Mesothelial cell of epicardium (in vitro differentiated cells): ENCODE measurements at places on chromosomes 5 and 9.

DNA sequence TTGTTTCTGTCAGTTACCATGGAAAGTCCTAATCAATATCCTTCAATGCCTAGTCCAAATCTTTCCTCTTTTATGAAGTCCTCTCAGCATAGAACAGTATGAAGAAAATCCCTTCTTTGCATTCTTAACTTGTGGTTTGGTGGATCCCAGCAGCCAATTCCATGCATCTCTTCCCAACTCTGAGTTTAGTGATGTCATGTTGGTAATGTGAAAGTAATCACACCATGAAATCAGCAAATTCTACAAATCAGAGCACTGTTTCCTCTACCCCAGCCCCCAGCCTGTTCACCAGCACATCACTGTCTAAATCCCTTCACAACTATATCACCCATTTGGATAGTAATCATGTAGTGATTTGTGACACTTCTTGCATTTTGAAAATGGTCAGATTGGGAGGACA lies 4.7 kb upstream of the C1QTNF2 start:
- DNase-seq, result no peak

DNA sequence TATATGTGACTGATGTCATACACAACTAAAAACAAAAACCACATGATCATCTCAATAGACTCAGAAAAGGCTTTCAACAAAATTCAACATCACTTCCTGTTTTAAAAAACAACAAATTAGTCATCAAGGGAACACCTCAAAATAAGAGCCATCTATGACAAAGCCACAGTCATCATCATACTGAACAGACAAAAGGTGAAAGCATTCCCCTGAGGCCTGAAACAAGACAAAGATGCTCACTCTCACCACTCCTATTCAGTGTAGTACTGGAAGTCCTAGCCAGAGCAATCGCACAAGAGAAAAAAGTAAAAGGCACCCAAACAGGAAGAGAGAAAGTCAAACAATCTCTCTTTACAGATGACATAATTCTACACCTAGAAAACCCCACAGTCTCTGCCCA lies 893.5 kb upstream of the EDIL3 start:
- DNase-seq, result no peak

GRCh38 chr5:10530601-10531320 lies 33.1 kb upstream of the ANKRD33B start:
- no peak for DNase-seq

- DNase-seq, result no peak
These were observed 242.4 kb upstream of the ATP10B start for GRCh38 chr5:161094411-161094810.

GRCh38 chr5:75108515-75108914 lies 56.2 kb upstream of the GCNT4 start:
- no peak for DNase-seq

DNA sequence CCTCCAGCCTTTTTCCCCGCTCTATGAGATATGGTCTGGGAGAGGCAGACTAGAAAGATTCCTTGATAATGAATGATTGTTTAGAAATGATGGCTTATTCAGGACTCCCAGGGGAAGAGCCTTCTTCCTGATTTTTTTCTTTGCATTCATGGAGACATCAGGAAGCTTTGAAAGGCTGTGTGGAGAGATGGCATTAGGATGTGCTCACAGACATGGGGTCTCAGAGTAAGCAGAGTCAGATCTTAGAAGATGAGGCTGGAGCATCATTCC lies 37.1 kb downstream of the PPARGC1B start:
- DNase-seq, result no peak

GRCh38 chr5:6886866-6887265 lies 173.6 kb downstream of the TENT4A start:
- DNase-seq, result no peak

DNA sequence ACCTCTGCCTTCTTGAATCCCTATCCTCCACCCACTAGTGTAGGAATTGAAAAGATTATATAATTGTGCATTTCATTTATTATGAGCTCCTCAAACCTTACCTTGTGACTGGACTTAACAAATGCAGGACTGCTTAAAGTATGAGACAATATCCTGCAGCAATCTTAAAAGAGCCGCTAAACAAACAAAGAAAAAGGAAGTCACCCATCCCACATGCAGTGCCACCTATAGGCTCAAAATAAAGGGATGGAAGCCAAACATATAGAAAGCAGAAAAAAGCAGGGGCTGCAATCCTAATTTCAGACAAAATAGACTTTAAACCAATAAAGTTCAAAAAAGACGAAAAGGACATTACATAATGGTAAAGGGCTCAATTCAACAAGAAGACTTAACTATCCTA lies 8.7 kb downstream of the PCAT7 start:
- DNase-seq, result no peak

DNA sequence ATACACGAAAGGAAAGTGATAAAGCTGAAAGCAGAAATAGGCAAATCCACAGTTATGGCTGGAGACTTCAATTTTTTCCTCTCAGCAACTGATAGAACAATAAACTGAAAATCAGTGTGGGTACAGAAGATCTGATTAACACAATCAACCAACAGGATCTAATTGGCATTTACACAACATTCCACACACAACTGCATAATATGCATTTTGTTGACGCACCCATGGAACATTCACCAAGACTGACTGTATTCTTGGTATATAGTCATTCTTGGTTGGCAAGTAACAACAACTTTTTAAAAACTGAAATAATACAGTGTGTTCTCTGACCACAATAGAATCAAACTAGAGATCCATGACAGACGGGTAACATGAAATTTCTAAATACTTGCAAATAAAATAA lies 218.7 kb upstream of the S1PR3 start:
- DNase-seq, result no peak

DNA sequence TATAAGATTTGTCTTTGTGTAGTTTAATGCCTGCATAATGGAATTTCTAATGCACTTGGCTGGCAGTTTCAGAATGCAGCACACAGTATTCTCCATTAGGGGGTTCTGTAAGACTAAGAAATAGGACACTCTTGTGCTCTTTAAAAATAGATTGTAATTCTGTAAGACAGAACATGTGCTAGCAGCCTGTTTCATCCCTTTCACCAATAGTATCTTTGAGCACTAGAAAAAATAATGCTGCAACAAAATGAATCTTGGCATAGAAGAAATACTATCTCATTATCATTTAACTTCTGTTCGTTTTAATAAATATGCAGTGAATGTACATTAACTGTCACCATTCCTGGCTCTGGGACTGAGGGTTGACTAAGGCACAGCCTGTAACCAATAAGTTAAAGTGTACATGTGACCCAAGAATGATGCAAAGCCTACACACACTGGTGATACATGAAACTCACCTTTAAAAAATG lies 23.8 kb upstream of the ZNF622 start:
- DNase-seq, result no peak

DNA sequence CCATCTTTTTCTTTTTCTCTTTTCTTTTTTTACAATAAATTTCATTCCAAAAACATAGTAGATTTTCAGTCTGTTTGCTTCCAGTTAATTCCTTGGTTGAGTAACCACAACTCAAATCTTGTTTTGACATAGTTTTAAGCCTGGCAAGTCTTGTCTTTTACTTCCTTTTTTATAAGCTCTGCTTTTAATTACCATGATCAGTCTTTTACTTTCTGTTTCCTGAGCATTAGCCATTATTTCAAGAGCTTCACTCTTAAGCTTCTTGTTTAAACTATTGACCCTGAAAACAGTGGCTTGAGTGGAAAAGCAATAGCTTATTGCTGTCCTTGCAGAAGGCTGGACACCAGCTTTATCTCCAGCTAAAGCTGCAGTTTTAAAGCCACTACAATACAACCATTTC lies 1363.3 kb downstream of the MAT2B start:
- DNase-seq, result no peak

- no peak for DNase-seq
These were observed 79.2 kb downstream of the BOD1 start for GRCh38 chr5:173537228-173537627.
